MCF 10A (cell line): ENCODE measurements at places on chromosomes 12 and 14.

DNA sequence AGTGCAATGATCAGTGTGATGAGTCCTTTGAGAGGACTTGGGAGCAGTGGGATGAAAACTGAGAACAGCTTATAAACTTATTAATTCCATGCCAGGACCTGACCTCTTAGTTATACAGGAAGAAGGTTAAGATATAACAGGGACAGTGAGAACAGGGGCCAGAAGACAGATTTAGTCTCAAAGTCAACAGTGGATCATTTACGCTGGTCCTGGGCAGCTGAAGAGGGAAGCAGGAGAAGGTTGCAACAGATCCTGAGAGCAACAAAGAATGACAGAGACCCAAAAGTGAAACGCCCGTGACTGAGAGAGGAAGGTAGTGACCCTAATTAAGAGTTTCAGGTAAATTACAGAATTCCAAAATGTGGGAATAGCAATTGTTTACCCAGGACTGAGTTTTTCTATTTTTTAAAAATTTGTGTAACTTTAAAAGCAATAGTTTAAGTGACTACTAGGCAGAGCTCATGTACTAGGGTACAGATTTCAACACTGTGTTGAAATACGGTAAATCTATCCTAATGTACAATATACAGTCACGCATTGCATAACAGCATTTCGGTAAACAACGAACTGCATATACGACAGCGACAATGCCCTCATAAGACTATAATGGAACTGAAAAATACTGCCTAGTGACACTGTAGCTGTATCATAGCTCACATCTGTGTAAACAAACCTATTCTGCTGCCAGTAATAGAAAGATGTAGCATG is 77.7 kb upstream of the GNPNAT1 start:
- no peak overlapping the region for H3K27ac ChIP-seq
- DNase-seq, result no peak
- H3K4me3 ChIP-seq, result no peak overlapping the region
- H3K27me3 ChIP-seq, result no peaks in the 10 kb centered on the region
- peaks cover 37% of the 10 kb centered on the region for H3K36me3 ChIP-seq

GRCh38 chr14:59060841-59061240 is 127.6 kb upstream of the DAAM1 start:
- peaks cover 6% of the 10 kb centered on the region for H3K36me3 ChIP-seq
- no peaks in the 10 kb centered on the region for H3K4me1 ChIP-seq
- no peak overlapping the region for H3K4me3 ChIP-seq
- DNase-seq, result no peak
- no peaks in the 10 kb centered on the region for H3K27me3 ChIP-seq
- no peak overlapping the region for H3K27ac ChIP-seq

- H3K36me3 ChIP-seq, result no peaks in the 10 kb centered on the region
- no peaks in the 10 kb centered on the region for H3K27me3 ChIP-seq
- DNase-seq, result peak; percentile 4
Measured at GRCh38 chr12:32344047-32344446, 55.3 kb upstream of the FGD4 start.

GRCh38 chr12:116026346-116026745 is 251.1 kb downstream of the MED13L start:
- H3K27me3 ChIP-seq, result no peaks in the 10 kb centered on the region
- H3K36me3 ChIP-seq, result no peaks in the 10 kb centered on the region
- H3K4me1 ChIP-seq, result peaks cover 6% of the 10 kb centered on the region
- no peak overlapping the region for H3K4me3 ChIP-seq

DNA sequence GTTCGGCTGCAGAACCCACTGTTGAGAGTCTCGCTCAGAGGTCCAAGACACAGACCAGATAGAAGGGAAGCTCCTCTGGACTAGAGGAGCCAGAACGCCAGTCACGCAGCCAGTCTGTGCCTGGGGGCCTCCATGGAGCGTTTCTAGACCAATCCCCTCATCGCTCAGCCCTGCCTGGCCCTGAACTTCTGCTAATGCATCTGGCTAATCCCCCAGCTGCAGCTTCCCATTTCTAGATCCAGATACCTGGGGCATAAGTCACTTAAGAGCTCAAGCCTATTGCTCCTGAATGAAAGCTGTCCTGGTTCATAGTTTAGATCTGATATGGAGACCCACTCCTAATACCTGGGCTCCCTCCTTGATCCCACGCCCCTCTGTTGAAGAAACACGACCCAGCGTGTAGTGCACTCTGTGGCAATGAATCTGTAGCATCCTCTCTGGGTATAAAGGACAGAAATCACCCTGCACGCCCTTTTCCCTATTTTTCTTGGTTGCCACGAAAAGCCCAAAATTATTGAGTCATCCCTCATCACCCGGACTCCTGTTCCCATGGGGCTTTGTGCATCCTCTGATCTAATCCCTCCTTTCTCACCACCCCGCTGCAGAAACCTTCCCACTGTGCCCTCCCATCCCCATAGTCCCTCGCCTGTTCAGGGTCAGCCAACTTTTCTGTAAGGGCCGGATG is 341.6 kb upstream of the FKBP4 start:
- H3K4me3 ChIP-seq, result no peak overlapping the region
- H3K27ac ChIP-seq, result no peak overlapping the region
- peaks cover 10% of the 10 kb centered on the region for H3K27me3 ChIP-seq
- H3K36me3 ChIP-seq, result no peaks in the 10 kb centered on the region
- no peaks in the 10 kb centered on the region for H3K4me1 ChIP-seq

DNA sequence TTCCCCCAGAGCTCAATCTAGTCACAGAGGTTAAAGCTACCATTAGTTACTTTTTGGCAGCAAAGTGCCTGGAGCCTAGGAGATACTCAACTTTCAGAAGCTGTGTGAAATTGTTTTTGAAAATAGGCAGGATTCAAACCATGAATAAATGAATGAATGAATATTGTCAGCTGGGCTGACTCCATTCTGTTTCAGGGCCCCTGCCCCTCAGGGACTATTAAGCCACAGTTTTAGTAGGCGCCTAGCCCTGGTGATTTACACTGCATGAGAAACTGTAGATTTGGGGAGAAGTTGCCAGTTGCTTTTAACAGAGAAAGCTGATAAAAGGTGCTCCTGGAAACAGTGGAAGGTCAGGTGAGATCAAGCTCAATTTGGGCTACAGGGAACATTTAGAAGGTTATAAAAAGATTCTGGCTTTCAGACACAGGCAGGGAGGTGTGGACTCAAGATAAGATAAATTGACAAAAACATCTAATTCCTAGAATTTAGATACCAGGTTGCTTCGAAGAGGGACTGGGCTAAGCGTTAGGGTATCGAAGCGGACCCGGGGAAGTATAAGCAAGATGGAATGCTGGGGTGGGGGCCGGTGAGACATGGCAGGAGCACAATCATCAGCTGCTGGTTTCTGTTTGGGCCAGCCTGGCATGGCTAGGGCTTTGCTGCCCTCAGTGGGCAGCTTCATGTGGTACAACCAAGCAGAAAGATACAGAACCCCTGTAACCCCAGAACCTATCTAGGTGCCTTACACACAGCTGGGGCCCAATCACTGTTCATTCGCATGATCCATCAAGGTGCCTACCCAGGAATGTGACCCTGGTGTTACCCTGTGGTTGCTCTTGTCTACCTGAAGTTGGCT is 14.9 kb upstream of the CELA1 start:
- H3K27ac ChIP-seq, result no peak overlapping the region
- no peak overlapping the region for H3K4me3 ChIP-seq
- H3K36me3 ChIP-seq, result peaks cover 12% of the 10 kb centered on the region

- DNase-seq, result no peak
- no peaks in the 10 kb centered on the region for H3K4me1 ChIP-seq
- no peak overlapping the region for H3K27ac ChIP-seq
Measured at GRCh38 chr12:115750340-115750739, 527.2 kb downstream of the MED13L start.

- no peaks in the 10 kb centered on the region for H3K36me3 ChIP-seq
- H3K27me3 ChIP-seq, result no peaks in the 10 kb centered on the region
- no peak overlapping the region for H3K4me3 ChIP-seq
- H3K4me1 ChIP-seq, result no peaks in the 10 kb centered on the region
Measured at GRCh38 chr12:104748790-104749189, 209.3 kb downstream of the SLC41A2 start.

GRCh38 chr12:76186131-76186906 is 101.8 kb upstream of the NAP1L1 start:
- H3K36me3 ChIP-seq, result no peaks in the 10 kb centered on the region
- no peak for DNase-seq
- no peak overlapping the region for H3K27ac ChIP-seq
- no peaks in the 10 kb centered on the region for H3K27me3 ChIP-seq
- peaks cover 16% of the 10 kb centered on the region for H3K4me1 ChIP-seq
- H3K4me3 ChIP-seq, result no peak overlapping the region

DNA sequence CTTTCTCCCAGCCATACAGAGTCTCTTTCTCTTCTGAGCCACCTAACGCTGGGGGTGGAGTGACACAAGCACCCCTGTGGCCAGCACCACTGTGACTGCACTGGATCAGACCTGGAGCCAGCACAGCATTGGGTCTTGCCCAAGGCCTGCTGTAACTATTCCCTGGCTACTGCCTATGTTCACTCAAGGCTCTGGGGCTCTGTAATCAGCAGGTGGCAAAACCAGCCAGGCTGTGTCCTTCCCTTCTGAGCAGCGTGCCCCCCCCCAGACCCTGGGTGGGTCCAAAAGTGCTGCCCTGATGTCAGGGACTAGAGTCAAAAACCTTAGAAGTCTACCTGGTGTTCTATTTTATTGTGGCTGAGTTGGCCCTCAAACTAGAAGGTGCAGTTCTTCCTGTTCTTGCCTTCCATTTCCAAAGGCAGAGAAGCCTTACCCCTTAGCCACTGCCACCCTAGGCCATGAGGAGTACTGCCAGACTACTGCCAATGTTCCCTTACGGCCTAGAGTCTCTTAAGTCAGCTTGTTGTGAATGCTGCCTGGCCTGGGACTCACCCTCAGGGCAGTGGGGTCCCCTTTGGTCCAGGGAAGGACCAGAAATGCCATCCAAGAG is 49.9 kb downstream of the PELI2 start:
- H3K4me3 ChIP-seq, result no peak overlapping the region
- H3K27ac ChIP-seq, result no peak overlapping the region
- no peaks in the 10 kb centered on the region for H3K36me3 ChIP-seq
- H3K27me3 ChIP-seq, result no peaks in the 10 kb centered on the region
- peaks cover 10% of the 10 kb centered on the region for H3K4me1 ChIP-seq

DNA sequence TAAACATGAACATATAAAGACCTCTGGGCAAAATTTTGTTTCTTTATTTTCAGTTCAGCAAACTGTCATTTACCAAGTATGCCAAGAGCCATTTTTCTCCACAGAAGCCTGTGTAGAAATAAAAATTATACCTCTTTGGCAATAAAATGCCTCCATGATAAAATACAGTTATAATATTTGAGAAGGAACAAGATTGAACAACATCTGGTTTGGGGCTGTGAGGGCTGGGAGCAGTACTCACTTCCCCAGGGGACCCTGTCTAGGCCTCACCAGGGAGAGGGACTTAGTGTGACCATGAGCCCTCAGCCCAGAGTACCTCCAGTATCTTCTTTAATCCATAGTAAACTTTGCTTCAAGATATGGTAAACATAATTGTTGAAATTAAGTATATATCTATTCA is 65.1 kb downstream of the DAAM1 start:
- no peak overlapping the region for H3K27ac ChIP-seq
- peaks cover 10% of the 10 kb centered on the region for H3K4me1 ChIP-seq
- H3K36me3 ChIP-seq, result peaks cover 6% of the 10 kb centered on the region
- no peak overlapping the region for H3K4me3 ChIP-seq
- no peak for DNase-seq

DNA sequence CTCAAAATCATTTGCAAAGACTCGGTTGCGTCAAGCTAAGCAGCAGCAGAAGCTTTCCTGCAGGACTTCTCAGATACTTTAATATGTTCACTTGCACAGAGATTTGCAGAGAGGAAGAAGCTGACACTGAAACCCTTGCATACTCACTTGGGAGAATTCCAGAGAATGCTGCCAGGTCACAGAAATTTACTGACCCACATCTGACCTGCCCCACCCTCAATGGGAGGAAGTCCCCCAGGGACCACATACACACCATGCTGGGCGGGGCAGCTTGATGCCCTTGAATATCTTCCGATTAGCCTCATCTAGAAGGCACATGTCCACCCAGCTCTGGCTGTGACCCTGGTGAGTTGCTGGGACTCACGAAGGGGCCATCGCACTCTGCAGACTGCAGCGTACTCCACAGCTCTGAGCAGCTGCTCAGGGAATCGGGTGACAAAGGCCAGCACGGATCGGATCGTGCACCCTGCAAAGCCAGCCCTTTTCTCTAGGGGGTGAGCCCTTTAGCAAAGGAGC is 83.2 kb downstream of the ITPK1 start:
- H3K27ac ChIP-seq, result peak overlapping the region; percentile 76
- peaks cover 12% of the 10 kb centered on the region for H3K36me3 ChIP-seq
- peaks cover 53% of the 10 kb centered on the region for H3K4me1 ChIP-seq

GRCh38 chr14:22549981-22550673 is 38.9 kb downstream of the DAD1 start:
- no peak for DNase-seq
- H3K36me3 ChIP-seq, result peaks cover 5% of the 10 kb centered on the region
- H3K4me1 ChIP-seq, result peaks cover 11% of the 10 kb centered on the region
- no peak overlapping the region for H3K27ac ChIP-seq
- no peaks in the 10 kb centered on the region for H3K27me3 ChIP-seq

DNA sequence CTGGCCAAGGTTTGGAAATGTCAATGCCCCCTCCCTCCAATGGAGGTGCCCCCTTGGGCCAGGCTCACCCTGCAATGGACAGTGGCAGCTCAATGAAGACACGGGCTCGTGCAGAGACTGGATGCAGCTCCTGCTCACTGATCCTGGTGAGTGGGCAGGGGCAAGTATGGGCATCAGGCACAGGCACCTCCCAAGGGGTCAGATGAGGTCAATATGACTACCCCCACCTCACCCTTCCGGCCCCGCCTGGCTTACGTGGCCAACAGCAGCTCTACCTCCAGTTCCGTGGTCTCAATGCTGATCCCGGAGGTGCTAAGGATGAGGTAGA is 13.6 kb downstream of the ITGA7 start:
- DNase-seq, result no peak
- H3K36me3 ChIP-seq, result no peaks in the 10 kb centered on the region
- no peak overlapping the region for H3K27ac ChIP-seq
- no peak overlapping the region for H3K4me3 ChIP-seq
- H3K4me1 ChIP-seq, result no peaks in the 10 kb centered on the region
- peaks cover 32% of the 10 kb centered on the region for H3K27me3 ChIP-seq

DNA sequence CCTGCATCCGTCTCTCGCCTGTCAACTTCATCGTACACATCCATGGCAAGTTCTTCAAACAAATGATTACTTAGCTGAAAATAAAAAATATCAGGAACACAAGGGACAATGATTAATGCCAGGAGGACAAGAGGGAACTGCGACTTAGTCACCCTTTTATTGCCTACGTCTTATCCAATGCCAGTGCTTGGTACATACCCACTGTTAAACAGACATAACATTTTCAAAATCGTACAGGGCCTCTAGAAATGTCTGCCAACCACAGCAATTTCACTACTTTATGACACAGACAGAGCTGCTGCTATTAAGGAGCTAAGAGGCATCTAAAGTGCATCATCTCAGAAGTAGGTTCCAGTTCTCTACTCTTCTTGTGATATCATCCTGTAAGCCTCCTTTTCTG is 34.6 kb downstream of the GIT2 start:
- no peak for DNase-seq
- no peak overlapping the region for H3K27ac ChIP-seq
- H3K4me1 ChIP-seq, result no peaks in the 10 kb centered on the region
